ENCODE measurements at places on chromosomes 7 and 10.
A peak's percentile ranks its signal among the peaks of the same experiment; 100 is the strongest.

GRCh38 chr10:5963071-5963470 lies 14.3 kb downstream of the IL15RA start:
- DNase-seq = no peak

- no peak for DNase-seq
Observed at GRCh38 chr7:18577096-18577771, 81.7 kb downstream of the HDAC9 start.

DNA sequence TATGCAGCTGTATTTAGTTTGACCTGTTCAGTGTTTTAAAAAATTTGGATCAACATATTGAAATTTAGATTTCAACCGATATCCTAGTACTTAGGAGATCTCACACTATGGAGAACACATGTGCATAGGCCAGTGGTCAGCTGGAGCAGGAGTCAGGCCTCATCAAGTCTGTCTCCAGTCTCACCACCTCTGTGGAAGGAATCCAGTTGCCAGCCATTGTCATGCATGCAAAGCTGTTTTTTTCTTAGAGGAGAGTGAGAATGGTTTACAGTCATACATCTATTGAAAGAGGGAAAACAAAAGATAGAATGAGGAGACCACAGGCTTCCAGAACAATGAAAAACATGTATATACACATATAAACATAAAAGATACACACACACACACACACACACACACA lies 7.6 kb upstream of the CLEC5A start:
- DNase-seq = no peak

GRCh38 chr10:112842832-112843360 lies 107.2 kb upstream of the TCF7L2 start:
- DNase-seq = no peak

DNA sequence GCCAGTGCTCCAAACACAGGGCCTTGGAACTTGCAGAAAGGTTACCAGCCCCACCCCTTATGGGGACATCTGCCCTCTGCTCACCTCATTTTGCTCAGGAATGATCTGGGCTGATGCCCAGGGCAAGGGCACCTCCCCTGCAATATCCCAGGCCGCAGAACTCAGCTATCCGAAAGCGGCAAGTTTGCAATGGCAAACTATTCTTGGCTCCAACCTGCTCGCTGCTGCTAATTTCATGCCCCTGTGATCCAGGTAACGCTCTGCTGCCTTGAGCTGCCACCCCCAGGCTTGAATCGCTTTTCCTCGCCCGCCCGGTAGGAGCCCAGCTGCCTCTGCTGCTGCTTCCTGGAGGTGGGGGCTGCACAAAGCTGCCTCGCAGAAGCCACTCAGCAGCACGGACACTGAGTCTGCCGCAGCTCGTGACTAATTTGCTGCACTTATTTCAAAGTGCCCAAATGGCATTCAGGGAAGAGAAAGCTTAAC lies 18.2 kb downstream of the SLC29A3 start:
- no peak for DNase-seq

- no peak for DNase-seq
Observed at GRCh38 chr7:81441750-81442149, 328.1 kb downstream of the HGF start.

GRCh38 chr7:44894888-44895580 lies 9.7 kb upstream of the PURB start:
- no peak for DNase-seq

DNA sequence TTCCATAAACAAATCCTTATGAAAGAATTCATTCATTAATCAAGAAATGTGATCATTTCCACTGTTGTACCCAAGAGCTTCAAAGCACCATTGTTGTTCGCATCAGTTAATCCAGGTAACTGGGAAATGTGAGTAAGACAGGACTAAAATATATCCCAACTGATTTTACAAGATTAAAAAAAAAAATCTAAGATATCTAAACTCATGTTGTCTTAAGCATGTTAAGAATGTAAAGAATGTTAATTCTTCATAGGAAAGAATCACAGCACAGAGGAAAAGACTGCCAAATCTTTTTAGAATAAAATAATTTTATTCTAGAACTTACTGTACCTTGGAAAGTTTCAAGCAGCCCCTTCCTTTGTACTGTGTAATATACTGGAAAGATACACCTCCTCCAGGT lies 16.4 kb downstream of the FZD1 start:
- no peak for DNase-seq

GRCh38 chr10:84798312-84798711 lies 469.9 kb downstream of the CCSER2 start:
- DNase-seq = no peak

DNA sequence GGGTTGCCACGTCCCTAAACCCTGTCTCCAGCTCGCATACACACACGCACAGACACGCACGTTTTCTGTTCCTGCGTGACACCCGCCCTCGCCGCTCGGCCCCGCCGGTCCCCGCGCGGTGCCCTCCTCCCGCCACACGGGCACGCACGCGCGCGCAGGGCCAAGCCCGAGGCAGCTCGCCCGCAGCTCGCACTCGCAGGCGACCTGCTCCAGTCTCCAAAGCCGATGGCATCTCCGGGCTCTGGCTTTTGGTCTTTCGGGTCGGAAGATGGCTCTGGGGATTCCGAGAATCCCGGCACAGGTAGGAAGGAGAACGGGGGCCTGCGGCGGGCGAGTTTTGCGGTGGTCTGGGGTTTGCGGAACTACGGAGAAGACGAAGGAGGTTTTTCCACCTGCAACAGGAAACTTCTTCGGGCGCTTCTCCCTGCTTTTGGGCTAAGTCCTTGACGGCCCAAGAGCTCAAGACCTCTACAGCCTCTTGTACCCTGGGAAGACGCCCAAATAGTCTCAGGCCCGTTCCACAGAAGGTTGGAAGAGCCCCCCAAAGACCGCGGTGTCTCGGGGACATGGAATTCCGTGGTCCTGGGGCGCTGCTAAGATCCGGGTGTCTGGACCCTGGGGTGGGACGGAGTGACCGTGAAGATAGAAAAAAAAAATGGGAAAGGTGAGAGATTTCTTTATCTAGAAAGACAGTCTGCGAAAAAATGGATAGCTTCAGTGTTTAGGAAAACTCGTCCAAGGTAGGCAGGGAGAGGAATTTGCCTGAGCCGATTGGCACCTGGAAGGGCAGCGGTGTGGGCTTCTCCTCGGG lies at the start of gene GAD2:
TSS of gene GAD2 (plus strand) at position 190 of the 811 bp plus-strand sequence. CDS start at position 226, 36 bp downstream.
- DNase-seq = no peak

DNA sequence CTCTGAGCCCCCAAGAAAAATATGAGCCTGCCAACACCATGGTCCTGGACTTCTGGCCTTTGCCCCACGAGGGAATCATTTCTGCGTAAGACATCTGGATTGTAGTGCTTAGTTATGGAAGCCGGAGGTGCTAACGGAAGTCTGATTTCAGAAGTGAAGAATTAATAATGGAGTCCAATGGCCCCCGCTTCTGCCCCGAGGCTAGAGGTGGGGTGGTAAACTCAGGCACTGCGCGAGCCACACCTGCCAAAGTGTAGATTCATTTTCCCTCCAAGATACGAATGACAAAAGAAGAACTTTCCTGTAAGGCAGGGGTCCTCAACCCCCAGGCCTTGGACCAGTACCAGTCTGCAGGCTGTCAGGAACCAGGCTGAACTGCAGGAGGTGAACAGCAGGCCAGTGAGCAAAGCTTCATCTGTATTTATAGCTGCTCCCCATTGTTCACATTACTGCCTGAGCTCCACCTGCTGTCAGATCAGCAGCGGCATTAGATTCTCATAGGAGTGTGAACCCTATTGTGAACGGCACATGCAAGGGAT lies 22.3 kb downstream of the CNPY1 start:
- no peak for DNase-seq

GRCh38 chr7:108723381-108723814 lies 153.7 kb downstream of the DNAJB9 start:
- DNase-seq = no peak

DNA sequence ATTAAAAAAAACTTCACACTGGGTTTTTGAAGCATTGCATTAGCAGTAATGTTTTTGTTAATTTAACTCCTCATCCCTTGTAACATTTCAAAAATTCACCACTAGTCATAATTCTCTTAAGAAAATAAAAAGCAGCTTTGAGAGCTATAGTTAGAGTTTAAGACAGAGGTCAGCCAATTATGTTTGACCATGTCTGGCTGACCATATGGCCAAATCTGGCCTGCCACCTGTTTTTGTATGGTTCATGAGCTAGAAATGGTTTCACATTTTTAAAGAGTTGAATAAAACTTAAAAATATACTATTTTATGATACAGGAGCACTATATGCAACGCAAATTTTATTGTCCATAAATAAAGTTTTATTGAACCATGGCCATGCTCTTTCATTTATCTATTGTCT lies 73.0 kb upstream of the LRRTM3 start:
- DNase-seq = no peak

DNA sequence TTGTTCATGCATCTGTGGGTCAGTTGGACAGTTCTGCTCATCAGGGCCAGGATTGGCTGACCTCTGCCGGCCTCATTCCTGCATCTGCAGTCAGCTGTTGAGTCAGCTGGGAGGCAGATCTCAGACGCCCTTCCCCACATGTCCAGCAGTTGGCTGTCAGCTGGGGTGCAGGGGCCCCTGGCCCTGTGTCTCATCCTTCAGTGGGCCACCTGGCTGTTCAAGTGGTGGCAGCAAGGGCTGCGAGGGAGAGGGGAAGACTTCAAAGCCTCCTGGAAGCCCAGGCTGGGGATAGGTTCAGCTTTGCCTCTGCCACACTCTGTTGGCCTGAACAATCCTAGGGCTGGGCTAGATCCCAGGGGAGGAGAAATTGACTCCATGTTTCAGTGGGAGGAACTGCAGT lies 33.2 kb downstream of the TACR2 start:
- no peak for DNase-seq

DNA sequence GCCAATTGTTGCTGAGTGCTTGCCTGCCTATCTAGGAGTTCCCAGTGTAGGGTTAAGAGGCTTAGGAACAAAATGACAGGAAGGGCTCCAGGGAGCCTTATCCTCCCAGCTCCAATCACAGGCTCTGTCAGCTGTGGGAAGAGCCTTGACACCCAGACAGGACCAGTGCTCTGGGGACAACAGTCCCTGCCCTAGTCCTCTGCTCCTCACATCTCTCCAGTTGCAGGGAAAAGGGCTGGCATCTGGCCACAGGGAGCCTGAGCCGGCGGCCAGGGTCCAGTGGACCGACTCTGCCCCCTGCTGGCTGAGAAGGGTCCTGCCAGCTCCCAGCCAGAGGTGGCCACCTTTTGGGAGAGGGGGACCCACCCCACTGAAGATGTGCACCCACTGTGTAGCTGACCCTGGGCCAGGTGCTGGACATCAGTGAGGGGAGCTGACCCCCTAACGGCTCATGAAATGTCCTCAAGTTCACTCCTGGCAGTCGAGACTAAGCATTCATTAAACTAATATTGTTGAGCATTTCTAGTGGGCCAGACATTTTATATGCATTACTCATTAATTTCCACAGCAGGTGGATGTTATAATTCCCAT lies 17.6 kb downstream of the DNAJB12 start:
- DNase-seq = peak; percentile 64

DNA sequence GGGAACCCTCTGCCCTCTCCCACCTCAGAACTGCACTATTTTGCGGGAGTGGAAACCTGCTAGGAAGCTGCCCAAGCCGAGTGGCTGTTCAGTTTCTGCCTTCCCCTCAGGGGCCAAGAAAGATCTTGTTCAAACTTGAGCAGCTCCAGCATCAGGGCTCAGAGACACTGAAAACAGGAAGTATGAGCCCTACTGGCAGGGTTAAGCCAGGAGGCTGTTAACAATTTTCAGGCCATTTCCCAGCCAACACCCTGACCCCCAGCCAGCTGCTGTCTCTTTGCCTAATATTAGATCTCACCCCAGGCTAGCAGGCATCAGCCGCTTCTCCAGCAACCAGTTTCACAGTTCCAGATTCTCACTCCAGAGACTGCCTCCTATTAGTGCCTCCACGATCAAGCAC lies 9.2 kb downstream of the PLAU start:
- DNase-seq = no peak

DNA sequence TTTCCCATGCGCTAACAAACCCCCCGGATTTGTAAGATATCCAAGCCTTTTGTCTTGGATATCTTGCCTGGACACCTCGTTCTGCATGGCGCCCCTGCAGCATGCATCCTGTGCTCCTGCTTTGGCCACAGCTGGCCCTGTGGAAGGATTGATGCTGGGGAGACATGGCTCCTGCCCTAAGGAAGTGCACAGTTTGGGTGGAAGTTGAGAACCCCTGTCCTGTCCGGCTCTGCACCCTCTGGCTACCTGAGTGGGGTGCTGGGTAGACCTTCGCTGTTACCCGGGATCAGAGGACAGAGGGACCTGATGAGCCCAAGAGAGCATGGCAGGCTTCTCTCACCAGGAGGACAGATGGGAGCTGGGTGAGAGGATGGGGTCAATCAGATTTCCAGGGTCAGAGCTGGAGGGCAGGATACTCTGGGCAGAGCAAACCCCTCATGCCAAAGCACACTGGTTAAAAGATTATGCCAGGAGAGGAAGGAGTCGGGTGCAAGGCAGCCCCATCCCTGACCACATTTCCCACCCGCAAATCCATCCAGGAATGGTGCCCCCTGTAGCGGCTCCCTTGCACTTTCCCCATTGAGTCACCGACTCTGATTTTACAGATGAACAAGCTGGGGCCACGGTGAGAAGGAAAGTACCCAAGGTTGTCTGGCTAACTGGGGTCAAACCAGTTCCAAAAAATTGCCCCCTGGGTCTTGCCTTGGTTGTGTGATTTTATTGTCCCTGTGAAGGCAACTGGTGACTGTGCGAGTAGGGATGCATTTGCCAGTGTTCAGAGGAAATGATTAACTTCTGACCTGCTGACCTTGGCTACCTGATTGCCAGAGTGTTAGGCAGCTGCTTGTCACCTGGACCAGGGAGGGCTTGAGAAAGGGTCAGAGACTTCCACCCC lies 290.1 kb upstream of the ZMIZ1 start:
- no peak for DNase-seq

DNA sequence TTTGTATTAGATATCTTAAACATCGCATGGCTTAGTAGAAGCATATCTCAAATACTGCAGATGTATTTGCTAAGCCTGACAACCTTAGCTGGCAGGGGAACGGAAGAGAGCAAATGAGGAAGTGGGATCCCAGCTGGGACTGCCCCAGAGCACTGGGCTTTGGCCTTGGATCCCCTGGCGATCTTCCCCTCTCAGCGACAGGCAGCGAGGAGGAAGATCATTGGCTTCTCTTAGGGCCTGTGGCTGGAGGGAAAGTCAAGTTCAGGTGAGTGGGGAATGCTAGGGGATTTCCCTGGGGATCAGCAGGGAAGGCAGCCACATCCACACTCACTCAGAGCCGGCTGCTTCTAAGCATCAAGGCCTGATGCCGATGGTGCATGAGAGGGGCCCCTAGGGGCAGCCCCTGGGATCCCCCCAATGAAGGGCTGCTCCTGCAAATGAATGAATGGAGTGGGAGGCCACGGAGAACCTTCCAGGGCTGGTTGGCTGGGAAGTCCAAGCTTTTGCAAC lies 42.0 kb downstream of the LYZL2 start:
- DNase-seq = no peak

- DNase-seq = no peak
Observed at GRCh38 chr10:86392723-86393094, 26.1 kb upstream of the GRID1 start.

GRCh38 chr7:329691-330281 lies 39.8 kb downstream of the FOXL3 start:
- DNase-seq = no peak

Measured in activated naive CD4-positive, alpha-beta T cell (primary cell).